T-helper 9 cell (primary cell): ENCODE measurements at places on chromosomes 3 and 15.

- DNase-seq: no peak
Observed at GRCh38 chr3:131550562-131551465, 48.0 kb upstream of the MRPL3 start.

DNA sequence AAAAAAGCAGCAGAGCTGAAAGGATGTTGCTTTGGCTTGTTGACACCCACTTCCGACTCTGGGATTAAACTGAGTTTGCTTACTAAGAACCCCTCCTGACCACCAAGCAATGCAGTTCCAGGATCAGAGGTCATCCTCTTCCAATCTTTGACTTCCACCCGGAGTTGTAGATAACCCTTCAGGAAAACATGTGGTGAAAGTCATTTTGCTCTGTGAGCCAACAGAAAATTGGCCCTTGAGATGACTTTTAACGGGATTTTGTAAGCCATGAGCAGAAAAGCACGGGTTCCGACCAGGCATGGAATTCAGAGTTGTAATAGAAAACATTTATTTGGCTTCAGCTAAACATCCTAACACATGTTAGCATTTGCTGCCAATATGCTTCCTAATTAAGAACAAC, 171.6 kb upstream of the NR2F2 start:
- no peak for DNase-seq

DNA sequence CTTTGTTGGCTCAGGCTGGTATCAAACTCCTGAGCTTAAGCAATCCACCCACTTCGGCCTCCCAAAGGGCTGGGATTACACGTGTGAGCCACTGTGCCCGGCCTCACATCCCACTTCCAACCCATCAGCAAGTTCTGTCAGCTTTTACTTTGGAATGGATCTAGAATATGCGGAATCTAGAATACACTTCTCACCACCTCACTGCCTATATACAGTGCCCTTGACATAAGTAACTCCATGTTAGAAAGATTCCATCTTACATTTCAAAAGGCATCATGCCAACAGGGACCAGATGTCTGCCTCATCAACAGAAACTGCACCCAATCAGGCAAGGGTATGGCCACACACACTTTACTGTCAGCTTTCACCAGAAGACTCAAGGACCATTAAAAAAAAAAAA, 9.9 kb upstream of the RBSN start:
- DNase-seq: no peak

- no peak for DNase-seq
Observed at GRCh38 chr3:123027292-123028232, at the start of gene SEMA5B. TSS of gene SEMA5B (minus strand) at chr3:123027763. CDS start at chr3:122961263, 66,500 bp downstream.

- no peak for DNase-seq
Observed at GRCh38 chr3:183330881-183331280, 77.8 kb downstream of the B3GNT5 start.

- no peak for DNase-seq
Observed at GRCh38 chr3:4406746-4407568, 60.1 kb downstream of the SUMF1 start.
